ENCODE measurements at places on chromosomes 1 and 21. TPM values are rescaled to one million over a fixed set of nuclear protein-coding genes. Genes with fewer than 3 reads are reported as not detected.

GRCh38 chr21:16162953-16163352 lies 433.2 kb downstream of the USP25 start:
- DNase-seq, result no peak

- no peak for DNase-seq
Measured at GRCh38 chr1:85617633-85618100, 37.1 kb downstream of the CCN1 start.

Gene CACNA1E
- 0.37 TPM for total RNA-seq

Gene HAO2
- total RNA-seq, result not detected

Gene BGLAP
- total RNA-seq, result 2.7 TPM

Gene HCRTR1
- not detected for total RNA-seq

DNA sequence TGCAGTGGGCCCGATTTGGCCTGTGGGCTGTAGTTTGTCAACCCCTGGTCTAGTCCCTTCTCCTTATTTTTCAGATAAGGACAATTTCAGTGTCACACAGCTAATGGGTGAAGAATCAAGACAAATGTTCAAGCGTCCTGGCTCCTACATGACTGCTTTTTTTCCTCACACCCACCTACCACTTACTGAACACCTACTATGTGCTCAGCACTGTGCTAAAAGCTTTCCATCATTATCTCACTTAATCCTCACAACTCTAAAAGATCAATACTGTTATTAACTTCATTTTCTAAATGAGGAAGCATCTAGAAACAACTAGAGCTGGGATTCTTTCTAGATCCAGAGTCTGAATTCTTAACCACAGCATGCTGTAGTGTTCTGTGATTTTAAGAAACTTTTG lies 68.5 kb upstream of the EFHD2 start:
- DNase-seq, result no peak

Gene RPE65
- total RNA-seq, result not detected

- no peak for DNase-seq
Measured at GRCh38 chr1:29134695-29135028, 11.0 kb upstream of the TMEM200B start.

Gene KRTAP10-8
- total RNA-seq, result not detected

GRCh38 chr1:229843627-229844238 lies 217.7 kb downstream of the URB2 start:
- no peak for DNase-seq

GRCh38 chr1:20187813-20188454 lies 1.6 kb upstream of the PLA2G2C start:
- DNase-seq, result no peak

DNA sequence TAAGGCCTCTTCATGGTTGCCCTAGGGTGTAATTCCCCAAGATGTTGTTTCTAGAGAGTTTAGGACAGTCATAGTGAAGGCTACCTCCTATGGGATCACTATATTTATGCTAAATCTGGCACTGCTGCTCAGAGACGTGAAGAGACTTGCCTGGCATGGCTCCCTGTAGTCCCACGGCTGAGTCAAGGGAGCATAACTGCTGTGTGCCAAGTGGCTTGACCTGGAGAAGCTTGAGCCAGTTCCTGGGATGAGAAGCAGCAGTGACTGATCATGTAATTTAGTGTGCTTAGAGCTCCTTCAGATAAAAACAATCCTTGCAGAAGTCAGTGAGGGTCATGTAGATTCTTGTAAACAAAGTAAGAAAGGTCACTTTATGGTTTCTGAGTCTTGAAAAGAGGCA lies 68.9 kb upstream of the TSPAN2 start:
- no peak for DNase-seq

Gene SLC5A3
- 9.0 TPM for total RNA-seq

GRCh38 chr1:172269084-172269483 lies 151.4 kb upstream of the C1orf105 start:
- no peak for DNase-seq

DNA sequence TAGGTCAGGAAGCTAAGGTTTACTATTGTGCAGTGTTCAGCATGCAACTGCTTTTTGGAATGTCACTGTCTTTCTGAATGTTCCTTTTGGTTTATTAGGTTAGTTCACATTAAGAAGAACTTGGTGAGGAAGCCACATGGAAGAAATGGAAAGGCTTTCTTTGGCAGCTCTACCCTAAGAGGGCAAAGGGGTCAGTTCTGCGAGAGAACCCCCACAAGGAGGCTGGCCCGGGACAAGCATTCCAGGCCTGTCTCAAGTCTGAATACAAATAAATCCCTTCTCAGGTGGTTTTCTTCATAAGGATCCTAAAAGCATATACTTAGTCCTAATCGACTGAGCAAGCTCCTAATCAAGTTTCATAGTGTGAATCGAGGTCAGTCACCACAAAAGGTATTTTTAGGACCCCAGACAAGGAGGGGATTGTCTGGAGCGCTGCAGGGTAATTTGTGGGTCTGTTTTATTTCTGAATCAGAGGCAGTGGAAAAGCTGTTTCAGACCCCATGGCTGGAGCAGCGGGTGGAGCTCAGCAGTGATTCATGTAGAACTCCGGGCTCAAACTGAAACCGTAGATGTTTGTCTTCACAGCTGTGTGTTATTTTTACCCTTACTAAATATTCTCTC lies 63.3 kb downstream of the ERG start:
- no peak for DNase-seq

Gene CD247
- 1.0 TPM for total RNA-seq

- DNase-seq, result no peak
Measured at GRCh38 chr1:117683571-117684285, 77.9 kb downstream of the TENT5C start.

DNA sequence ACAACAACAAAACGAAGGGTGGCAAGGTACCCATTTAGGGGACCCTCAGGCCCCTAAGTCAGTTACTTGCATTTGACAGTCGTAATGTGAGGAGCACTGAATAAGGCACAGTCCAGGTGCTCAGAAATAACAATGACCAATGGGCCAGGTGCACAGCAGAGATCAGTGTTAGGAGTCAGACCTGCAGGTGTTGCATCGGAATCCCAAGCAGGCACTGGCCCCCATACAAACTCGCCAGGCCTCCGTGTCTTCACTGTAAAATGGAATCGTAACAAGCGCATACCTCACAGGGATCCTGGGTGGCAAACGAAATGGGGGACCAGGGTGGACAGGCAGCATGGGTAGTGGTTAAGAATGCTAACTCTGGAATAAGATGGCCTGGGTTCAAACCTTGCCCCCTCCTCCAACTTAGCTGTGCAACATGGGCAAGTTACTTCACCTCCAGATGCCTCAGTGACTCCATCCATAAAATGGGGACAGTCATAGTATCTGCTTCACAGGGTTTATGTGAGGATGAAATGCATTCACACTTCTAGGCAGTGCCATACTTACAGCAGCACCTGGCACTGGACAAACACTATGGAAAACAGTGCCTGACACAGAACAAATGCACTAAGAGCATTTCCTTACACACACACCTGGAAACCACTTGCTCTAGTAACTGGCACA lies 20.2 kb downstream of the RCAN1 start:
- DNase-seq, result no peak

DNA sequence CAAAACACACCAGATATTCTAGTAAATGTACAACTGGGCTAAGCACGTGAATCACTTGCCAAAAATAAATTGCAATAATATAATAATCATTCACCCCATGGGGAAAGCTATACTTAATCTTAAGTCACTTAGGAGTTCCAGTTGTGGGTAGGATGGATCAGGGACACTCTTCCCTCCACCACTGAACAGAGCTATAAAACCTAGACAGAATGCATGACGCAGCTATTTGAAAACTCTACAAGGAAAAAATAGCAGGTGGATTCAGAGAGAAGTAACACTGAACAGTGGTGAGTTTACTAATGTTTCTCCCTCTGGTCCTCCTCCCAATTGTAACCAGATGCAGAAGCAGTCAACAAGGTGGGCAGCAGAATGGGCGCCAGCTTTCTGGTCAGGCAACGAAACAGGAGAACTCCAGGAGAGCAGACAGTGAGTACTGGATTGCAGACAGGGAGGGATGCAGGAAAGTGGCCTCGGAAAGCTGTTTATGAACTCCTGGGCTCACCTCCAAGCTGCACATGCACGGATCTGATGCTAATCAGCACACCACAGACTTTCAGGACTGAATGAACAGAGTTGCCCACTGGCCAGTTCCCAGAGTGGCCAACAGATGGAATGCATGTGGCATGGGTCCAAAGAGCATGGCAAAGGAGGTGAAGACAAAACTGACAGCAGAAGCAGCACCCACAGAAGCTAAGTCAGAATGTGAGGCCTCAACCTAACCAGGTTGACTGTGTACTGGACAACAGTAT lies 41.4 kb downstream of the TARBP1 start:
- DNase-seq, result no peak

Data from activated B cell treated with CpG ODN at 0.5 μM for 24 hours (primary cell).